ENCODE measurements at places on chromosomes 3 and 15. TPM values are rescaled to one million over a fixed set of nuclear protein-coding genes. Genes with fewer than 3 reads are reported as not detected.

RASL12 gene
- polyA plus RNA-seq: not detected

PIF1 gene
- polyA plus RNA-seq: 8.1 TPM

SLC28A2 gene
- polyA plus RNA-seq: not detected

PLSCR1 gene
- 28.5 TPM for polyA plus RNA-seq

AGTR1 gene
- polyA plus RNA-seq: 4.0 TPM

GJD2 gene
- not detected for polyA plus RNA-seq

CDHR4 gene
- polyA plus RNA-seq: not detected

LHFPL4 gene
- polyA plus RNA-seq: 0.19 TPM

KLHL6 gene
- not detected for polyA plus RNA-seq

ZPLD1 gene
- not detected for polyA plus RNA-seq

SAMMSON gene
- not detected for polyA plus RNA-seq

RARRES1 gene
- 1.0 TPM for polyA plus RNA-seq

GALNT15 gene
- polyA plus RNA-seq: 9.9 TPM

TMEM212 gene
- polyA plus RNA-seq: not detected

DNA sequence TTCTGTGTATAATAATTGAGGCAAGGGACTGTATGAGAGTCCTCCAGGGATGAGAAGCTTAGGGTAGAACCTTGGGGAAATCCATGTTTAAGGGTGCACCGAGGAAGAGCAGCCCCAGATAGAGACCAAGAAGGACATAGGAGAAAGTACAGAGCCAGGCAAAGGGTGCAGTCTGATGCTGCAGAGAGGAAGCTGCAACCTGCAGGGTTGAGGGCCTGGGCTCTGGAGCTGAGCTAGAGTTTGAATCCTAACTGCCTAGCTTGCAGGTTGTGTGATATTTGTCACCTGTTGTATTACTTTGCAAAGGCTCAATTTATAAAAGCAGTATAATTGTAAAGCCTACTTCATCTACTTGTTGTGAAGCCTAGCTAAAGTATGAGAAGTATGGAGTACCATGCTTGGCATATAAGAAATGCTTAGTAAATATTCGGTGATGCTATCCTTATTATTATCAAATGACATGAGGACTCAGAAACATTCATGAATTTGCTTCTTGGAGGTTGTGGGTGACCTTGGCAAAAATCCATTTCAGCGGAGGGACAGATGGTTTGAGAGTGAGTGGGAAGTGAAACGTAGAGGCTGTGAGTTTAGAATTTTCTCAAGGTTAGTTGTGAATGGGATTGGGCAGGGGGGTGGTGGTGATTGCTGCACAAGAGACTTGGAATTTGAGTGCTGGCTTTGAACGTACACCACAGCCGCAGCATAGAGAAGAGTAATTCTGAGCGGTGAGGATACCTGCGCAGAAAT, 43.8 kb downstream of the PLCL2 start:
- no peak for DNase-seq

GRCh38 chr3:197144188-197144587, 114.6 kb upstream of the MELTF start:
- no peak for DNase-seq

DNA sequence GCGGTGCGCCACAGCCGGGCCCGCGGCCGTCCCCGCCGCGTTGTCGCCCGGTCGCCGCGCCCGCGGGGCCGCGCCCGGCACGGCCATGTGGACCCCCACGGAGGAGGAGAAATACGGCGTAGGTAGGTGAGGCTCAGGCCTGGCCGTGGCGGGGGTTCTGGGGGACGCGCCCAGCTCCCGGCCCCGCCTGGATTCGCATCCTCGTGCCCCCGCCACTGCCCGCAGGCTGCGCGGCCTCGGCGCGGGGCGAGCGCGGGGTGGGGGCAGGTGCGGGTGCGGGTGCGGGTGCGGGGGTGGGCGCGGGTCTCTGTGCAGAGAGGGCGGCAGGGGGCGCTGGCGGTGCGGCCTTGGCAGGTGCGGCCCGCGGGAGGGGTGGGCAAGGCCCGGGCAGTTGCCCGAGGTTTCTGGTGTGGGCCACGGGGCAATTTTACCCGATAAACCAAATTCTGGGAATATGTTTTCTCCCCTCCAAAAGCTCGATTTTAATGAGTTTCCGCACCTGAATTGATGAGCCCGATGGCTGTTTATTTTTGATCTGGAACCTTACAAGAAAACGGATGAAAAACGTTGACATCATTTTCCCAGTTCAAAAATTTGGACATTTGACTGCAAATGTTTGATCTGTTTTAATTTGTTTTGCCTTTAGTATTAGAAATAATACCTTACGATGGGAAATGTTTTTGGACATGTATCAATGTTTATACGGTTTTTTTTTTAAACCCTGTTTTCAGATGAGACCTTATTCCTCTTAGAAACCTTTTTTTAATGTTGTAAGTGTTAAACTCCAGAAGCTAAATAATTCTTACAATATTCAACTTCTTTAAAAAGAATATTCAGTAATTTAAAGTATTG, 678 bp downstream of the DOCK3 start:
- peak; percentile 36 for DNase-seq

- peak; percentile 99 for DNase-seq
These were observed 60.0 kb downstream of the PIK3CB start for GRCh38 chr3:138774529-138775253.

DNA sequence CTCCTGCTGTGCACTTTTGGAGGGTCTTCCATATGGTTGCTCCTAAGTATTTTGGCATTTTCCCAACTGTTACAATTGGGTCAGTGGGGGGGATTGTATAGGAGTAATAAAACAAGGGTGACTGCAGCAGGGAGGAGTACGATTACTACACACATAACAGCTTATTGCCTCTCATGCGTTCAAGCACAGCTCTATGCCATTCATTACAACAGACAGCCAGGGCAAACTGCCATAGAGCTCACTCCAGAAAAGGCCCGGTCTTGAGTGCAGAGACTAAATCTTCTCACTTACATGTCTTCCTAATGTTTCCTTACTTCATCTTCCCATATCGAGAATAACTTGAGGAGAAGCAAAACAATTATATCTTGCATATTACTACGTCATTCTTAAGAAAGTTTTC, 1.4 kb upstream of the CHMP2B start:
- DNase-seq: peak; percentile 18

DNA sequence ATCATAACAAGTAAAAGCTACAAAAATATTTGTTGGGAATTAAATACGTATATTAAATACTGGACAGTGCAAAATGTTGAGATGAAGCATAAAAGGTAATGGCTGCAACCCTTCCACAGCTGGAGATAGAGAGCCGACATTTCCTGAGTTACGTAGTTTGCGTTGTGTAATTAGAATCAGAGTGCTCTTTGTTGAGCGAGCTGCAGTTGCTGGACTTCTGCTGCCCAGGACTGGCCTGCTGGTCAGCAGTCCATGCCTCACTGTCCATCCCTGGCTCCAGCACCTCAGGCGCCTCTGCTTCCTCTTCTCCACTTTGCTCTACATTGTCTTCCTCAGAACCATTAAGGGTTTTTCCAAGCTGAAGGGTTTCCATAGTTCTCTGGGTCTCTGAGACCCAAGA, 28.4 kb upstream of the SHC4 start:
- no peak for DNase-seq

- no peak for DNase-seq
These were observed 44.8 kb downstream of the OPA1 start for GRCh38 chr3:193637831-193638230.

DNA sequence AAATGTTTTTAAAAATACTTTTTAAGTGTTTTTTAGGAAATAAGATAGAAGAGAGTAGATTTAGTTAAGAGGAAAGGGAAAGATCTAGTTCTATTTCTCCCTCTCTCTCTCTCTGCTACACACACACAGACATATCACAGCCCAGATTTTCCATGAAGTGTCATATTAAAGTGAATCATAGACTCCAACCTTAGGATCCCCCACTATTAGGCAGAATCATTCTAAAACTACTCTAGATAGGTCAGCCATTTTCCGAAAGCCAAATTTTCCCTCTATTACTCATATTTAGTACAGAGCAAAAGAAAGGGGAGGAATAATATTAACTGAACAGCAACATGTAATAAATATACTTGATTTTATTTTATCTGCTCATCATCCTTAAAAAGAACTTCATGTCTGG, 45.1 kb upstream of the RSL24D1 start:
- DNase-seq: peak; percentile 84

DNA sequence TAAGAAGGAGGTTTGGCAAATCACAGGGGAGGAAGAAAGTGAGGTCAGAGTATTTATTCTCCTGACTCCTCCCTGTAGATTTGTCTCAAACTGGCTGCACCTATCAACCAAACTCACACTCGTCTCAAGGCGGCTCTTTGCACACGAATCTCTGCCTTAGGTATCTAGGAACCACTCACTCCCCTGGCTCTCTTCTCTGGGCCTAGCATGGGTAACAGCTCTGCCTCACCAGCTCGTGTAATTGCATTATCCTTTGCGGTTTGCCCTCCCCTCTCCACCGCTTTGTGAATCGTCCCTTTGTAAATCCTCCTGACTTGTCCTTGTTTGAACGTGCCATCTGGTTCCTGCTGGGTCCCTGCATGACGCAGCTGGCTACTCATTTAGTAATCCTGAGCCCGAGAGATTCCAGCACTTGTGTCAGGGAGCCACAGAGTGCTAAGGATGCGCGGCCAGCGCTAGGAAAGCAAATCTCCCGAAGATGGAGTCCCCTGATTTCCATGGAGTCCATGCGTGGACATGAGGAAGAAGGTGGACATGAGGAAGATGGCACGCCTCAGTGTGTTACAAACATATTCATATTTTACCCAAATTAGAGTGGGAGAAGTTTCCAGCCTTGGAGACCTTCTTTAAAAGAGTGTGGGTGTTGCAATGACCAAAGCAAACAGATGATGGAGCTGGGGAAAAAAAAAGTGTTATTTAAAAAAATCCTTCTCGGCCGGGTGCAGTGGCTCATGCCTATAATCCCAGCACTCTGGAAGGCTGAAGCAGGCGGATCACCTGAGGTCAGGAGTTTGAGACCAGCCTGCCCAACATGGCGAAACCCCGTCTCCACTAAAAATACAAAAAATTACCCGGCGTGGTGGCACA, 26.7 kb downstream of the NRROS start:
- peak; percentile 82 for DNase-seq

- peak; percentile 16 for DNase-seq
These were observed 19.4 kb downstream of the RASGRP1 start for GRCh38 chr15:38545179-38545578.

DNA sequence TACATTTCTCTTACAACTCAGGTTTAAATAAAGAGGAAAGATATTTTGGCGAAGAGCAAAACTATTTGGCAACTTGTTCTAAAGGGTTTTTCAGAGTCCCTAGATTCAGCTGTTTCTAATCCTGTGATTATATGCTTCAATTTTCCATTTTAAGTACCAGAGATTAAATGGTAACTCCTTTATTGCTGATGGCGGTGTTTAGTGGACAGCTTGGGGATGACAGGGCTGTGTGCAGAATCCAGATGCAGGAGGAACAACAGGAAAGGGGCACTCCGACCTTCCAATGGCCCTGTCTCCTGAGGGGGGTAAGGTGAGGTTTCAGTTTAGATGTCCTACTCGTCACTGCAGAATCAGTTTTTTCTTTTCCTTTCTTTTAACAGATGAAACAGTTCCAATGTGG, 405.0 kb downstream of the PDCD6IP start:
- no peak for DNase-seq

- peak; percentile 5 for DNase-seq
These were observed 334.1 kb downstream of the FHIT start for GRCh38 chr3:60917141-60917540.

- peak; percentile 11 for DNase-seq
These were observed 1043.6 kb downstream of the DIPK2A start for GRCh38 chr3:145015253-145015652.

GRCh38 chr3:141386611-141387111, 18.4 kb downstream of the ZBTB38 start:
- DNase-seq: peak; percentile 73

DNA sequence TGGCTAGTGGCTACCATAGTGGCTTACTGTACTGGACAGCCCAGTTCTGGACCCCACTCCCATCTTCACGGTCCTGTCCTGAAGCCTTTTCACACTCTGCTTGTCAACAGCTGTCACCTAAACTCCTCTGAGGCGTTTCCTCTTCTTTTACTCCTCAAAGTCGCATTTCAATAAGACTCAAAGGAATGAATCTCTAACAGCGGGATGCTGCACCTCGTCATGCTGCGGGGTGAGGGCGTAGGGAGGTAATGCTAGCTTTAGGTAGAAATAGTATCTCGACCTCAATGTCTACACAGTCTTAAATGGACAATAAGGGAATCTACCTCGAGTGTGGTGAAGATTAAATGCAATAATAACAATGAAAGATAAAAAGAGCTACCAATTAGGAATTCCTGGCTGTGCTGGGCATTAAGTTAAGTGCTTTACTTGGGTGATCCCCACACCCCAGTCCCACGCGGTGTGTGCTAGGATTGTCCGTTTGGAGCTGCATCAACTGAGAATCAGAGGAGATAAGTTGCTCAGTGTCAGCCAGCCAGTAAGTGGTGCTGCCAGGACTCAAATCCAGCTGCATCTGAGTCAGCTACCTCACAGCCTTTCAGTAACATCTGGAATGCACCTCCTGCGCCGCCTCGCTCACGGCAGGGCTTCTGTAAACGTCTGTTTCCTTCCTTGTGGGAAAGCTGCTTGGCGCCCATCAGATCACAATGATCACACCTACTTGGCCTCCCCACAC, 14.0 kb downstream of the PLA2G4D start:
- DNase-seq: peak; percentile 15

- no peak for DNase-seq
These were observed 235.3 kb upstream of the GOLIM4 start for GRCh38 chr3:168330983-168331382.

GRCh38 chr3:131645638-131646037, 142.9 kb upstream of the MRPL3 start:
- no peak for DNase-seq

GRCh38 chr3:191030491-191030890, 168.0 kb upstream of the GMNC start:
- DNase-seq: no peak

DNA sequence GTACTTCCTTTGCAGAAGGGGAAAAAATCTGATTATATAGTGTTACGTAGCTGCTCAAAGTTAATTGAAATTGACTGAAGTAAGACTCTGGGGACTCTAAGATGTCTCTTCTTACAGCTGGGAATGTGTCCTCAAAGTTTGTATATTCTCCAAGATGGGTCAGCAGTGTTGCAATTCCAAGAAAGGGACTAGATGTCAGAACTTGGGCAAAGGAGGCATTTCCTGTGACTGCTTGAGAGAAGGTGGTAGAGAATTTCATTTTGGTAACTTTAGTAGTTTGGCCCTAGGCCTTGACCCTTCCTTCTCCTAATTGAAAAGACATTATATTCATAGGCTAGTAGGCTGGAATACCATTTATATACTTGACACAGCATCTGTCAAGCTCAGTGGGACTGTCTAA, 33.9 kb downstream of the PTPRG start:
- peak; percentile 57 for DNase-seq

DNA sequence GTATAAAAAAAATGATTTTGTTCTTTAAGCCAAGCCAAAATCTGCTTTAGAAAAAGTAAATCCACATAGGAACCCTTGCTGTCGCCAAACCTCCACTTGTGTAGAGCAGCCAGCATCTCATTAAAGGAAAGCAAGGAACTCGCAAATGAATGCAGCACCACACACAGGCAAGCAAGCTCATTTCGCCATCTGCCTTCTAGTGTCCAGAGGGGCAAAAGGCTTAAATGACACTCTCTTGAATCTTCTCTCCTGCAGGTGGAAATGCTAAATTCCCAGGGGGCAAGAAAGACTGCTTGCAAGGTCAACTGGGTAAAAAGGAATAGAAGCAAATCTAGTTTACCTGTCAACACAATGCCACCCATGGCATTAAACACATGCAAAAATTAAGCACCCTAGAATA, 2.4 kb downstream of the MB21D2 start:
- peak; percentile 61 for DNase-seq
